Stromal cell of bone marrow (primary cell): ENCODE measurements at places on chromosomes 3 and 15.

- no peak for DNase-seq
These were observed 3.8 kb upstream of the FRMD4B start for GRCh38 chr3:69389520-69390248.

DNA sequence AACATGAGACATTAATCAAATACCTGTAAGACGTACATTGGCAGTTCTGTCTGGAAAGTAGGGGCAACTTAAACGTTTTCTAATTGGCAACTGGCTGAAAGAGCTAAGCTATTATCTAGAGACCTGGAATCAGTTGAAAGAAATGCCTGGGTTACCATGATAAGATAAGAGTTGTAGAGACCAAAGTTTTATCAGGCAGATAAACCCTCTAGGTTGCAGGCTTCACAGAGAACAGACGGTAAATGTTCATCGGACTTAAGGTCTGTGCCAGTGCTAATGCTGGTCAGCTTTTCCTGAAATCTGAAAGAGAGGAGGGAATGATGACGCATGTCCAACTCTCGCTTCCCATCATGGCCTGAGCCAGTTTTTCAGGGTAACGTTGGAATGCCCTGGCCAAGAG is 196.2 kb downstream of the ROBO2 start:
- DNase-seq: no peak

- DNase-seq: no peak
These were observed 721.4 kb downstream of the NSUN3 start for GRCh38 chr3:94784274-94784673.

DNA sequence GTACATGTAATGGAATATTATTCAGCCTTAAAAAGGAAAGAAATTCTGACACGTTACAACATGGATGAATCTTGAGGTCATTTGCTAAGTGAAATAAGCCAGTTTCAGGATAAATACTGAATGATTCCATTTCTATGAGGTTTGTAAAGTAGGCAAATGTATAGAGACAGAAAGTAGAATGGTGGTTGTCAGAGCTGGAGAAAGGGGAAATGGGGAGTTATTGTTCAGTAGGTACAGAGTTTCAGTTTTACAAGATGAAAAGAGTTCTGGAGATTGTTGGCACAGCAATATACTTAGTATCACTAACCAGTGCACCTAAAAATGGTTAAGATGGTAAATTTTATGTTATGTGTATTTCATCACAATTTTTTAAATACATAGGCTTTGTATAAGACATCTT is 60.6 kb downstream of the USP8 start:
- DNase-seq: no peak

- no peak for DNase-seq
These were observed 82.3 kb upstream of the LPP start for GRCh38 chr3:188071636-188072035.

DNA sequence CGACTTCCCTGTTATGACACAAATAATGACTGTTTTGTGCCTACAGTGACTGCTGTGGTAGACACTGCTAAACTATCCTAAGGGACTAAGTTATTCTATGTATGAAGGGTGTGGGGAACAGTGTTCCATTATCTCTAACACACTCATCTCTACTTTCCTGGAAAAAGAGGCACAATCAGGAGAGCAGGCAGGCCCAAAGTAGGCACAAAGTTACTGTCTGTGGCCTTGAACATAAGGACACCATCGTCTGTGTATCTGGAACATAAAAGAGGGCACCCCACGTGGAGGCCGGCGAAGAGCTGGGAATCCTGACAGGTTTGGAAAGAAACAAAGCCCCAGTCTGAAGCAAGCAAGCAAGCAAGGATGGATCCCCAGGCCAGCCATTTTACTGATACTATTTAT is 1.5 kb downstream of the ABCC5 start:
- DNase-seq: no peak

DNA sequence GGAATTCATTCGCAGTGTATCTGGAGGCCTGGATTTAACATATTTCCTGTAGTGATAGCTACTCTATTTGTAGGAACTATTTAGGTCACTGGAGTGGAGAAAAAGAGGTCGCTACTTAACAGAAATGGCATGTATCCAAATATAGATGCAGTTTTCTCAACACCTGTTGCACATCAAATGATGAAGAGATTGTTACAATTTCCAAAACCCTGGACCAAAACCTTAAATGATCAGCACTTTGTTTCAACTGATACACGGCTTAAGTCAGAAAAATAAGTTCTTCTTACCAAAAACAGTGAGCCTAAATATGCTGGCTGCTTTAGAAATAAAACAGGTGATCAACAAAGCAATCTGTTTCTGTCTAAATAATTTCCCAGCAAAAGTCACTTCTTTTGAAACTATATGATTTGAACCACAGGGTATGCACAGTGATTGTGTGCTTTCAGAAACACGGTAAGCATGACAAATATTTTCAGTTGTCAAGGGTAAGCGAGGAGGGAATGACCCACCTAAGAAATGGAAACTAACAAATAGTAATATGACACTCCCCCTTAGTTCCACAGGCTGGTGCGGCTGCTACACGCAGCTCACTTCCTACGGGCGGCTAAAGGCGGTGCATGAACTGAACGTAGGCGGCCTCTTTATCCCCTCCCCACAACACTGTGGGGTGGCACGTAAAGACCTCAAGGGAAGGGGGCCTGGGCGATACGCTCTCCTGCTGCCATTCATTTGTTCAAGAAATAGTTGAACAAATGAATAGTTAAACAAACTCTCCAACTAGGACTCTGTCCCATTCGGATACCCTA is 1.1 kb downstream of the EHD4 start:
- peak; percentile 28 for DNase-seq

DNA sequence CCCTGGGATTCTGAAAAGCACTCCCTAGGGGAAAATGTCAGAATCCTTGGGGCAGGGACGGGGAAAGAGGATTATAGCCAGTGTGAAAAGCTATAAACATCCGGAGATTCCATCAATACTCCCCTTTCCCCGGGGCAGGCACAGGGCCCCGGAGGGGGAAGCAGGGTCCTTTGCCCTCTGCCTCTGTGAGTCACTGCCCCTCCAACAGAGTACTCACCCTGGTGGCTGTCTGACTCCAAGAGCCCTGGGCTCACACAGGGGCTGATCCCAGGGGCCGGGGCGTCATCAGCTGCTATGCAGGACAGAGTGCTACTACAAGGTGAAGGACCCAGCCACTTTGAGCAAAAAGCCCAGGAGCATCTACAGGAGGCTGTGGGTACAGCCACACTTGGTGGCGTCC is 133.0 kb upstream of the PRR20G start:
- no peak for DNase-seq

DNA sequence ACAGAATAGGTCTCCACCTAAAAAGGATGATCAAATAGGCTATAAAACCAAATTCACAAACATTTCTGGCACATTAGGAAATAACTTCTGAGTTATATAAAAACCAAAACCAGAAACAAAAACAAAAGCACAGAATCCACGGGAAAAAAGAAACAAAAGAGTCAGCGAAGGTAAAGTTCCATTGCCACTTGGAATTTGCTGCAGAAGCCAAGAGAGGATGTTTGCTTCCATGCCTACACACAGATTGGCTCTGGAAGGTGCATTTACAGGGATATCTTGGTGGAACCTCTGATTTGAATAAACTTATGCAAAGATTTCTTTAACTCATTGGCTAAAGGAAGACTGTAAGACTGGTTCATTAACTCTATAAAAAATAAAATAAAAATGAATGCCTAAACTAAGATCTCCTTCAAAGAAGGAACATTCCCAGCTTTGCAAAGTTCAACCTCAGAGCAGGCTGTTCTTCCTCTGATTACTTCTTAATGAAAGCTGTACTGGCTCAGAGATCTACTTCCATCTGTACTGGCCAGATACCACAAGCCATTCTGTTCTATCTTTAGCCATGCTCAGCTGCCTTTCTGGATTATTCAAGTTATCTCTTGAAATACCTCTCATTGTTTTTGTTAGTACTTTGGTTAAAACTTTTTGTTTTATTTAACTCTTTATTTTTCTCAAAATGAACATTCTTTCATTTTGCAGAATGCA is 537.5 kb upstream of the CCDC54 start:
- DNase-seq: no peak

DNA sequence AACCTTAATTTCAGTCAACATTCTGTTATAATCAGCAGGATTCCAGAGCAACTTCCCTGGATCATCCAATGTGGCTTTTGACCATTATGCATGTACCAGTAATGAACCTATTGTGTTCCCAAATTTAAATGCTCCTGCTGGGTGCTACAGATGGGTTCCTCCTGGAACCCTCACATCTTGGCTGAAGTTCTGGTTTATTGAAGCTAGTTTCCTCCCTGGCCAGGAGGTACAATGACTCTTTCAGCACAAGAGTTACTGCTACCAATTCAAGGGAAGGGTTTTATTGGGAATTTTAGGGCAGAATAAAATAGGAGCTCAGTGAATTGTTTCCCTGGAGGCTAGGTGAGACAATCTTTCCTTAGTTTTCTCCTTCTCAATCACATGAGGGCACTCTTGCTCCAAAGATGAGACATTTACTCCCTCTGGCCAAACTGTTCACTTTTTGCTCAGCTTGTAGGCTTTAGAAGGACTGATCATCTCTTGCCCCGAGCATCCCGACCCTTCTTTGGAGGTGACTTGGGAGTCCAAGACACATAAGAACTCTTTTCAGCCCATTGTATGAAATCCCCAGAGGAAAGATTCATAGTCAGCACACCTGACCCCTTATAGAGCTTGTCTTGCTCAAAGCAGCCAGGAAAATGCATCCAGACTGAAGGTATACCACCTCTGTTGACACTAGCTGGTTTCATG is 8.8 kb upstream of the NPHP3 start:
- DNase-seq: peak; percentile 52

DNA sequence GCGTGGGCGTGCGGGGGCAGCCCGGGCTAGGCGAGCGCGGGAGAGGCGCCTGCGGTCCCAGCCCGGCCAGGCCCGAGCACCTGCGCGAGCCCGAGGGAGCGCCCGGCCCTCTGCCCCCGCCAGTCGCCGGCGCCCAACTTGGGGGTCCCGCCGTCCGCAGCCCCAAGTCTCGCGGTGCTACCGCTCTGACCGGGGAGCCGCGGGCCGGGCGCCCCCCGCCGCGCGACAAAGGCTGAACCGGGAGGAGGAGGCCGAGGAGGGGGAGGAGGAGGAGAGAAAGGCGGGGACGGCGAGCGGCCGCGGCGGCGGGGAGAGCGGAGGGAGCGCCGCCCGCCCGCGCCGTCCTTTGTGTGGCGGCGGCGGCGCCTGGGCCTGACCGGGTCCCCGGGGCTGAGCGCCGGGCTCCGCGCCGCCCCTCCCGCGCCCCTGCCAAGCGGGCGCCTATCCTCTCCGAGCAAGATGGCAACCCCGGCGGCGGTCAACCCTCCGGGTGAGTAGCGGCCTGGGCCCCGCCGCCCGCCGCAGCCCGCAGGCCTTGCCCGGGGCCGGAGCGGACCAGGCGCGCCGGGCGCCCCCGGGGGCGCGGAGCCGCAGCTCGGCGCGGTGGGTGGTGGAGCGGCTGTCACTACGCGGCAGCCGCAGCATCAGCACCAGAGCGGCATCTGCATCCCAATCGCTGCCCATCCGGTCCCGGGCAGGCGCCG is at the start of gene ARNT2:
Gene ARNT2 (plus strand): TSS at position 326 of the 704 bp plus-strand sequence. CDS start 134 bp downstream, at position 460.
- no peak for DNase-seq

DNA sequence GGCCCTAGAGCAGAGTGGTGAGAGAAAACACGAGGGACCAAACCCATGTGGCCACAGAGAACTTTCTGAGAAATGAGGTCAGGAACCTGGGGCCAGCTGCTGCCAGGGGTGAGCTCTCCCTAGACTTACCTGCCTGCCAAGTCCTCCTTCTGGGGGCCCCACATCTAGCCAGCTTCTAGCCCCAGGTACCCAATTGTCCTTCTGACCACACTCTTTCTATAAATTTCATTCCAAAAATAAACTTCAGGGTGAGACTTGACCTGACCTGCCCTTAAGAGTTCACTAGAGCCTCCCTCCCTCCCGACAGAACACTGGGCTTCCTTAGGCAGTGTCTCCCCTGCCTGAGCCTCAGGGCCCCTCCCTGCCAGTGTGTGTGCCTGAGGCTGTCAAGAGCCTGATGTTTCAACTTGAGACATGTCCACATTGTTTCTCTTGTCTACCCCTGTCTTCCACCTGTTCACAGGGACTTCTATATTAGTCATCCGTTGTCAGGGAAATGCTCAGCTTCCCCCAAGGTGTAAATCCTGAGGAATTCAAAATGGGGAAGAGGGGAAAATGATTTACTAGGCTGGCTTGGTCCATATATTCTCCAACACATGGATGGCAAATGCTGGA is 312.8 kb upstream of the TLE3 start:
- no peak for DNase-seq

DNA sequence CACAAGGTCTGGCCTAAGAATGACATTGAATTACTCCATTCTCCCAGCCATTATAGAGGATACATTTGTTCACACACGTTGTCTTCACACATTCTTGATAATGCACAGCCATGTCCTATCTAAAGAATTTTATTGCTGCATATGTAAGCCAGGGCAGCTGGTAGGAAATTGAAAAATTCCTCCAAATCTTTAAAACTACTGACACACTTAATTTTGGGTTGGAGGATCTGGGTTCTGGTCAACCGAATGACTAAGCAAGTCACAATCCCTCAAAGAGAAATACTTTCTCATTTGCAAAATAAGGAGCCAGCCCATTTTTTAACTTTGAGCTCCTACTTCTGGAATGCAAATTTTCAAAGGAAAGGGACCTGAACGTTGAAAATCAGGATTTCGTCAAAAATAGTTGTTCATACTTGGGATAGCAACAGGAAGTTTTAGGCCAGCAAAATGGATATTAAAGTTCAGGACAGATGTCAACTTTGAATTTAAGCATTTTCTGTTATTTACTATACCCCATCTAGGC is 638.3 kb downstream of the NTRK3 start:
- no peak for DNase-seq

GRCh38 chr15:68778876-68779275 is 41.8 kb downstream of the ANP32A start:
- DNase-seq: no peak
